ENCODE measurements at places on chromosomes 1 and 21. TPM values are rescaled to one million over a fixed set of nuclear protein-coding genes. Genes with fewer than 3 reads are reported as not detected.

The LCE1B gene
- not detected for polyA plus RNA-seq

- DNase-seq = no peak
These were observed 1.5 kb upstream of the ETV3L start for GRCh38 chr1:157101149-157101548.

GRCh38 chr1:246631426-246631825, 65.2 kb downstream of the CNST start:
- peak; percentile 46 for DNase-seq

DNA sequence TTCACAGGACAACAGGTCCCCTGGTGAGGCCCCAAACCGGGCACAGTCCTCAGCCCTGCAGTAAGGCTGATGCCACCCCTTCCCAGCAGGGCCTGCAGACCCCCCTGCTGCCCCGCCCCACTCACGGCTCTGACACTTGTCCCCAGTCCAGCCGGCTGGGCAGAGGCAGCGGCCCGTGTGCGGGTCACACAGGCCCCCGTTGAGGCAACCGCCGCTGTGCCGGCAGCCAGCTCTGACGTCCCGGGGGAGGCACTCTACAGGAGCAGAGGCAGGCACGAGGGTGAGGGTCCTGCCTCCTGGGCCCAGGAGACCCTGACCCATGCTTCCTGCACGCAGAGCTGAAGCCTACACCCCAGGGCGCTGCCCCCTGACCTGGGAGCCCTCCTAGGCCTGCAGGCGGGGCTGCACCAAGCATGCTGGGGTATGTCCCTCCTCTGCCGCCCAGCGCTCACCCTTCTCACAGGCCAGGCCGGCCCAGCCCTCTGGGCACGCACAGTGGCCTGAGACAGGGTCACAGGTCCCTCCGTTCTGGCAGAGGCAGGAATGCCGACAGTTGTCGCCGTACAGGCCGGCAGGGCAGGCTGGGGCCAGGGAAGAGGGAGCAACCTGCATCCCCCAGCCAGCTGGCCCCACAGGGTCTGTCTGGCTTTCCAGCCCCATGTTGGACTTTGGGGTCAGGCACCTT, 43.9 kb downstream of the ARHGEF16 start:
- DNase-seq = no peak

The C1orf226 gene
- polyA plus RNA-seq = 1.0 TPM

DNA sequence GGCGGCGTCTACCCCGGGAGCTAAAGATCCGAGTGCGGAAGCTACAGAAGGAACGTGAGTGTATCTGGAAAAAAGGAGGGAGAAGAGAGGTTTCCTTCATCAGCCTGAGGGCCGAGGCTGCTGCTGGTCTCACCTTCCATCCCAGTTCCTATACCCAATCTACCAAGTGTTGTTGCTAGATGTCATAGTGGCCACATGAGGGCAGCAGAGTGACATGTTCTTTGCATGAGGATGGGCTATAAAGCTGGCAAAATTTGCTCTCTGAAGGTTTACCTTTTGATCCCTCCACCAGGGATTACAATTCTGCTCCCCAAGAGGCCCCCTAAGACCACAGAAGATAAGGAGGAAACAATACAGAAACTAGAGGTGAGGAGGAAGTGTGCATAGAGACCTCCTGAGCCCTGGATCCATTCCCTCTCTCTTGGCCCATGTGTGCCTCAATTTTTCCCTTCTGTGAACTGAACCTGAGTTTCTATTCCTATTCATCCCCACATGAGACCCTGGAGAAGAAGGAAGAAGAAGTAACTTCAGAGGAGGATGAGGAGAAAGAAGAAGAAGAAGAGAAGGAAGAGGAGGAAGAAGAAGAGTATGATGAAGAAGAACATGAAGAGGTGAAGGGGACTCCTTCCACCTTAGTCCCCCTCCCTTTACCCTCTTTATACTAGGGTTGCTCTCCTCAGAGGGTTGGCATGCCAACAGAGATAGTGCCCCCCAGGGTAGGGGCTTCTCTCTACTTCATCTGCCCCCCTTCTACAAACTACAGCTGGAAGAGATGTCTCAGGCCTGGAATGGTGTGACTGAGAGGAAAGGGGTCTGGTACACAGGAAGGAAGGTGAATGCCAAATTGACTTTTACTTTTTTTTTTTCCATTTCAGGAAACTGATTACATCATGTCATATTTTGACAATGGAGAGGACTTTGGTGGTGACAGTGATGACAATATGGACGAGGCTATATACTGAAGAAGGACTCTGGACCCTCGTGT, 13.3 kb downstream of the POLR3GL start:
- no peak for DNase-seq

Measured in BJ (cell line).